CD8-positive, alpha-beta memory T cell (primary cell): ENCODE measurements at places on chromosomes 2 and 18.

- no peak for DNase-seq
- H3K36me3 ChIP-seq, result no peaks in the 10 kb centered on the region
- no peaks in the 10 kb centered on the region for H3K27me3 ChIP-seq
Observed at GRCh38 chr18:60549338-60549960, 176.9 kb upstream of the MC4R start.

DNA sequence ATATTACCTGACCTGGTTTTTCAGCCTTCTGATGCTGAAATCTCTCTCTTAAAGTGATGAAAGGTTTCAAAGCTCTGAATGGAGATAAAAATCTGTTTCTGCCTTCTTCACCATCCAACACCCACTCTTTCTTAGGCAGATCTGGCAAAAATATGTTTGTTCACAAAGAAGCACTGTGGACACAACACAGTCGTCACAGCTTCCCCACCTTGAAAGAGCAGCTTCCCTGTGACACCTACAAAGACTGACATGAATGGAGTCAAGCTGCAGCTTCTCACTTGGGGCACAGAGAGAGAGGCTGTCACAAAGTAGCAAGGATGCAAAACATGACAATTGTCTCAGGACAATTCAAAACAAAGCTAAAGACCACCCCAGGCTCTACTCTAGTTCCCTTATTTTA is 86.5 kb downstream of the ICOS start:
- H3K36me3 ChIP-seq, result no peaks in the 10 kb centered on the region
- no peak overlapping the region for H3K4me3 ChIP-seq
- no peak overlapping the region for H3K27ac ChIP-seq

- H3K4me3 ChIP-seq, result no peak overlapping the region
- no peak overlapping the region for H3K27ac ChIP-seq
- H3K4me1 ChIP-seq, result no peaks in the 10 kb centered on the region
Observed at GRCh38 chr2:160042054-160042453, 20.4 kb downstream of the PLA2R1 start.

DNA sequence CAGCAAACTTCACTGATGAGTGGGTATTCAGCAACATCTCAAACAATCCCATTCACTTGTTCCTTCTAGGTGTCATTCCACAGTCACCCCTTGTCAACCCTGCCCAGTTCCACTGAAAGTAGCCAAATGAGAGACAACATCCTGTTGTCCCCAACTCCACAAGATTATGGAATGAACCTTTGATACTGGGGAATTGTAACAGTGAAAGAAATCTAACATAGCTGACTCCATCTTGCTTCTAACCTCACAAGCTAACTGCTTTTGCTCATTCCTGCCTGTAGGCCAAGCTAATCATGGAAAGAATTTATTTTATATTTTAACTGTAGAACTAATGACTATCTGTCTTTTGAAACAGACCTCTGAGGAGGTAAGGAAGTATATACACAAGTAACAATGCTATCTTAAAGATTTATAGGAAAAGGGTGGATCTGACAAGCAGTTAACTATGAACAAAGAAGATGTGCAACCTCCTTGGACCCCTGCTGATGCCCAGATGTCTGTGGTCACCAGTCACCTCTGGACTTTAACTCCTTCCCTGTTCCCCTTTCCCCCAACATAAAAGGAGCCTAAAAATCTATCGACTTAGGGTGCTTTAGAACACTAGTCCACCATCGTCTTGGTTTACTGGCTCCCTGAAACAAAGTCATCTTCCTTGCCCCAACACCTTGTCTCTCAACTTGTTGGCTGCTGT is 6.9 kb upstream of the ANXA4 start:
- H3K36me3 ChIP-seq, result no peaks in the 10 kb centered on the region
- no peak overlapping the region for H3K4me3 ChIP-seq
- DNase-seq, result no peak
- H3K27ac ChIP-seq, result no peak overlapping the region
- H3K27me3 ChIP-seq, result no peaks in the 10 kb centered on the region
- H3K4me1 ChIP-seq, result no peaks in the 10 kb centered on the region

DNA sequence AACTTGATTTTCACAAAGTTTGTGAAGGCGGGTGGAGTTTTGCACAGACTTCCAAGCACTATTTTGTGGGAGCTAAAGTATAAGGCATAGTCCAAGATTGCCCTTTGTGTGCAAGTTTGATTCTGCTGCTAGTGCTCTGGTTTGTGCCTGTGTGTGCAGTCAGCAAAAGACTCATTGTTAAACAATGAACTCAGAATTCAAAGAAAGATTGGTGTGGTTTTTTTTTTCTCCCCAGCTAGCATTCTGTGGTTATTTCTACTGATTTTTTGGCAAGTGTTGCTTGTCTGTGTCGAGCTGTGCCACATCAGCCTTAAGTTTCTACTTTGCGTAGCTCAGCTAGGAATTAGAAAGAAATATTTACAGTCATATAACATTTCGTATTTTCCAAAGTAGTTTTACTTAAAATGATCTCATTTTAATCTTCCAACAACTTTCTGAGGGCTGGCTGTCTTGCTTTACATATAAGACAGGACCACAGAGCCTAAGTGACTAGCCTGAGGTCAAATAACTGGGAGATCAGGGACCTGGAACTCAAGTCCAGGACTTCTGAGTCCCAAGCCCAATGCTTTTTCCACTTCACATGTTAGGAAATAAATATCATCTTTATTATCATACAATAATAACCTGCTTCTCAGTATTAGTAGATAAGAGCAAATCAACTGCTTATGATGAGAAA is 69.8 kb downstream of the BABAM2 start:
- no peaks in the 10 kb centered on the region for H3K27me3 ChIP-seq
- DNase-seq, result peak; percentile 21
- no peak overlapping the region for H3K27ac ChIP-seq
- H3K4me3 ChIP-seq, result no peak overlapping the region
- no peaks in the 10 kb centered on the region for H3K36me3 ChIP-seq

DNA sequence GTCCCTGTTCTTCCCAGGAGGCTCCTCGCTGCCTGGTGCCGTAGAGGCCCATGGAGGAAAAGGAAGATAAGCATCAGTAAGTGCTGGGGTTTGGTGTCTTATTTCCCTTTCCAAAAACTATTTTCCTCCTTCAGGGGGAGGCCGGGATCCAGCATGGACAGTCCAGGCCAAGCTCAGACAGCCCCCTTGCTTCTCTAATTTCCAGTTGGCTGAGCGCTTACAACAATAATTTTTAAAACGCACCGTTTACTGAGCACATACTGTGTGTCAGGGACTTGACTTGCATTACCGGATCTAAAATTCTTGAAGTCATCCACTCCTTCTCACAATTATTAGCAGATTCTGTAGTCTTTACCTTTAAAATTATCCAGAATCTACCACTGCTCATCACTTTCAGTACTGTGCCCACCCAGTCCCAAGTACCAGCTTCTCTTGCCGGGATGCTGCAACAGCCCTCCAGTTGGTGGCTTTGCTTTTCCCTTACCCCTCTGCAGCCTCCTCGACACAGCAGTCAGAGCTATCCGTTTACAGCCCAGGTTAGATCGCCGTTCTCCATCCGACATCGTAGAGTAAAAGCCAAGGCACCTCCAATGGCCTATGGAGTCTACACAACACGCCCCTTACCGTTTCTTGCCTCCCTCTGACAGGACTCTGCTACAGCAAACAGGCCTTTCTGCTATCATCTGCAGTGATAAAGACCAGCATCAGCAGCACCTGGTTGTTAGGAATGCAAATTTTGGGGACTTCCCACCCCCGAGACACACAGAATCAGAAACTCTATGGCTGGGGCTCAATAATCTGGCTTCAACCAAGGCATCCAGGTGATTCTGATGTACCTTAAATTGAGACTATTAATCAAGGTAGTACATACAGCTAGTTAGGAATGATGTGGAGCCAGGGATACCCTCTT is 75.2 kb upstream of the TSPYL6 start:
- peaks cover 12% of the 10 kb centered on the region for H3K4me1 ChIP-seq
- no peak for DNase-seq
- peak overlapping the region; percentile 67 for H3K4me3 ChIP-seq
- H3K27ac ChIP-seq, result no peak overlapping the region
- H3K36me3 ChIP-seq, result no peaks in the 10 kb centered on the region

GRCh38 chr2:238473014-238473413 is 46.3 kb downstream of the ASB1 start:
- H3K4me3 ChIP-seq, result no peak overlapping the region
- no peak overlapping the region for H3K27ac ChIP-seq
- H3K4me1 ChIP-seq, result no peaks in the 10 kb centered on the region
- no peaks in the 10 kb centered on the region for H3K36me3 ChIP-seq

DNA sequence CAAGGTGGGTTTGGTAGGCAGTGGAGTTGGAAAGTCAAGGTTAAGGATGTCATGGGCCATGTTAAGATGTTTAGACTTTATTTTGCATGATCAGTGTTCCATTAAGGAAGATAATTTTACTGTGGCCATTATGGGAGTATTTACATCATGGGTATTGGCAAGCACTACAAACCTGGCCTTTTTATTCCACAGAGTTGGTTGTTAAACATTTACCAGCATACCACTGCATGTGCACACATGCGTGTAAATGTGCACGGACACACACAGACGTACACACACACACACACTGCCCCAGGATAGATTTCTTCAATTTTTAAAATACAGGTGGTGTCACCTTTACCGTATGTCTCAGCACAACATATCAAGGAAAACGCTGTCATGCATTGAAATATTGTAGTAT is 51.4 kb upstream of the ITGA6 start:
- H3K27ac ChIP-seq, result no peak overlapping the region
- H3K4me1 ChIP-seq, result no peaks in the 10 kb centered on the region
- no peak for DNase-seq
- no peaks in the 10 kb centered on the region for H3K36me3 ChIP-seq

GRCh38 chr18:6435731-6436130 is 21.0 kb upstream of the L3MBTL4 start:
- no peak overlapping the region for H3K4me3 ChIP-seq
- no peaks in the 10 kb centered on the region for H3K27me3 ChIP-seq
- H3K36me3 ChIP-seq, result no peaks in the 10 kb centered on the region
- no peak for DNase-seq
- no peak overlapping the region for H3K27ac ChIP-seq

DNA sequence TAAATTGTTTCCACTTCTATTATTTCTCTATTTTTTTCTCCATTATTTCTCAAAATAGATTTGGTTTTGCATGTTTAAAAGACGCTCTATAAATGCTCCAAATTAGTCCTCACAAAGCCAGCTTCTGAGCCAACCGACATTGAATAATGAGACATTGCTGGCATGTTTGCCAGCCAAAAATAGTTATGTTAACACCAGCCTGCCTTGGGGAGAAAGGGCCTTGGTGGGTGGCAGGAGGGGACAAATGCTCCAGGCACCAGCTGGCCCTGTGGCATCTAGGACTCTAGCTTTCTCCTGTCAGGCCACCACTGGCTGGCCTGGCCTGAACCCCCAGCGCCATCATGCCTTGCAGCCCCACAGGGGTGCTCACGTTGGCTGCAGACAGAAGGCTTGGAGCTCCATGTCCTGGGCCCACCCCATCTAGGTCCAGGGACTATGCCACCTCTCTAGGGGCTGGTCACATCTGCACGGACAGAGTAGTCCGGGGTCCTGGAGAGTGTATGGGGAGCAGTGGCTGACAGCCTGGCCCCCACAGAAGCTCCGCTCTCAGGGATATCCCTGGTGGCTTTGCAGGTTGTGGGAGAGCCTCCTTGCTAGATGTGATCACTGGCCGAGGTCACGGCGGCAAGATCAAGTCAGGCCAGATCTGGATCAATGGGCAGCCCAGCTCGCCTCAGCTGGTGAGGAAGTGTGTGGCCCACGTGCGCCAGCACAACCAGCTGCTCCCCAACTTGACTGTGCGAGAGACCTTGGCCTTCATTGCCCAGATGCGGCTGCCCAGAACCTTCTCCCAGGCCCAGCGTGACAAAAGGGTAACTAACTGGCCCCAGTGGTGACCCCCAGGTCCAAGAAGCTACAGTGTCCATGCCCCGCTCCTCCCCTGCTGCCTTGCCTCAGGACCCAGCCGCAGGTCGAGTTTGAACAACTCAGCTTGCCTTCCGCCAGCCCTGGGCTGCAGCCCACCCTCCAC is 12.5 kb downstream of the ABCG8 start:
- H3K36me3 ChIP-seq, result no peaks in the 10 kb centered on the region
- no peak for DNase-seq
- H3K4me3 ChIP-seq, result no peak overlapping the region
- H3K27ac ChIP-seq, result no peak overlapping the region

- no peak for DNase-seq
- H3K27ac ChIP-seq, result no peak overlapping the region
- no peaks in the 10 kb centered on the region for H3K27me3 ChIP-seq
- H3K4me3 ChIP-seq, result no peak overlapping the region
- no peaks in the 10 kb centered on the region for H3K4me1 ChIP-seq
- H3K36me3 ChIP-seq, result no peaks in the 10 kb centered on the region
Observed at GRCh38 chr2:229164545-229165249, 106.4 kb downstream of the PID1 start.

DNA sequence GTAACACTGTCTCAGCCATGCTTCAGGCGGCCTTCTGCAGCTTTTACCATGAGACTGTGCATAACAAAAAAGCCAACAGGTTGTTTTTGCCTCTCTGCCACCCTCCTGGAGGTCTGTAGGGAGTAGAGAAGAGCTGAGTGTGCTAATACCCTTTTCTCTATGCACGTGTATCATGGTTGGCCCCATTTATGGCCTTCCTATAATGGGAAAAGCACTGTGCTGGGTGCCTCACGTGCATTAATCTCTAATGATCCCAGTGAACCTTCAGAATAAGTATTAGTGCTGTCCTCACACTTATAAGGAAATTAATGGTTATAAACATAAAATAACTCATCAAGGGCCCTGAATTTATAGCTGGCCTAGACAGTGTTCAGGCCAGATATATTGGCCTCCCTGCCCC is 164.2 kb downstream of the CDH20 start:
- no peak for DNase-seq
- H3K4me3 ChIP-seq, result no peak overlapping the region
- no peak overlapping the region for H3K27ac ChIP-seq
- H3K27me3 ChIP-seq, result no peaks in the 10 kb centered on the region

GRCh38 chr2:37627710-37628109 is 43.7 kb downstream of the CDC42EP3 start:
- no peak overlapping the region for H3K4me3 ChIP-seq
- DNase-seq, result no peak
- H3K27me3 ChIP-seq, result no peaks in the 10 kb centered on the region
- H3K4me1 ChIP-seq, result peaks cover 51% of the 10 kb centered on the region
- H3K27ac ChIP-seq, result no peak overlapping the region
- no peaks in the 10 kb centered on the region for H3K36me3 ChIP-seq

DNA sequence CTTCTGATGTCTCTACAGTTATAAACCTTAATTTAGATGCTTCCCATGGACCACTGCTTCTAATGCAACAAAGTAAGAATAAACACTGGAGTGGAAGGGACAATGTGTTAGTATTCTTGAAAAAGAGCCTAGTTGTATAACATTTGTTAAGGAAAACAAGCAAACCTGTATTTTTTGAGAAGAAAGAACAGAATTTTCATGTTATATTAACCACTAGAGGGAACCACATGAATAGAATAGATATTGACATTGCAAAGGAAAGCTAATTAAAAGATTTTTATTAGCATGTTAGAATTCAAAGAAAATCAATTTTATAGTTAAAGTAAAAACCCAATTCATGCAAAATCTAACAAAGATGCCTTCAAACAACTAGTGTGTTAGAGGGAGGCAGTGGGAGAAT is 151.2 kb upstream of the BARD1 start:
- H3K27me3 ChIP-seq, result no peaks in the 10 kb centered on the region
- H3K4me1 ChIP-seq, result no peaks in the 10 kb centered on the region
- no peak overlapping the region for H3K27ac ChIP-seq
- DNase-seq, result no peak
- H3K4me3 ChIP-seq, result no peak overlapping the region

GRCh38 chr2:146312899-146313298 is 1531.9 kb upstream of the ACVR2A start:
- H3K27ac ChIP-seq, result no peak overlapping the region
- no peak for DNase-seq
- H3K4me3 ChIP-seq, result no peak overlapping the region
